ENCODE measurements at places on chromosomes 13 and 19. TPM values are rescaled to one million over a fixed set of nuclear protein-coding genes. Genes with fewer than 3 reads are reported as not detected.

Gene RNF225
- total RNA-seq: not detected

Gene SERP2
- 4.9 TPM for total RNA-seq

DNA sequence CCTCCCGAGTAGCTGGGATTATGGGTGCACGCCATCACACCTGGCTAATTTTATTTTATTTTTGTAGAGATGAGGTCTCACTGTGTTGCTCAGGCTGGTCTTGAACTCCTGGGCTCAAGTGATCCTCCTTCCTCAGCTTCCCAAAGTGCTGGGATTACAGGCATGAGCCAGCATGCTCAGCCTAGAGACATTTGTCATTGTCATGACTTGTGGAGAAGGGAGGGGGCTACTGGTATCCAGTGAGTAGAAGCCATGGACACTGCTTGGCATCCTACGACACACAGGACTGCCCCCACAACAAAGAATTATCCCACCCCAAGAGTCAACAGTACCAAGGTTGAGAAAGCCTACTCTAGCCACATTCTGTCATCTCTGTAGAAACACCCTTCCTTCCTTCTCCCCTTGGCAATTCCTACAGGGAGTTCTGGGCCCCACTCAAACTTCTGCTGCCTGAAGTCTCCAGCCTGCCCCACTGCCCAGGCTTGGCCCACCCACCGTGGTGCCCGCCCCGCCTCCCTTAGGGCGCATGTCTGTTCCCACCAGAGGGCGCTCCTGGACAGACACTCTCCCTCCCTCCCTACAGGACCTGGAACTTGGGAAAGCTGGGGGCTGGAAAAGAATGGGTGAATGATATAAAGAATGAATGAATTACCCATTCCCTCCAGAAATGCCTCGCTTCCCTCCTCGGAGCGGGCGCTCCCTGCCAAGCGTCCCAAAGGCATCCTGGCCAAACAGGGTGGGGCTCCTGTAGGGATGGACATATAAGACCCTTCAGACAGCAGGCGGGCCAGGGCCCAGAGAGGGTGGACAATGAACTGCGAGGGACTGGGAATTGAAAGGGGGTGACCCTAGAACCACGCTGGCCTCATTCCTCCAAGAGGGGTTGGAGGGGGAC lies 5.5 kb upstream of the EMP3 start:
- DNase-seq: peak; percentile 87

GRCh38 chr19:32041681-32042292 lies 303.6 kb upstream of the ZNF507 start:
- DNase-seq: peak; percentile 84

DNA sequence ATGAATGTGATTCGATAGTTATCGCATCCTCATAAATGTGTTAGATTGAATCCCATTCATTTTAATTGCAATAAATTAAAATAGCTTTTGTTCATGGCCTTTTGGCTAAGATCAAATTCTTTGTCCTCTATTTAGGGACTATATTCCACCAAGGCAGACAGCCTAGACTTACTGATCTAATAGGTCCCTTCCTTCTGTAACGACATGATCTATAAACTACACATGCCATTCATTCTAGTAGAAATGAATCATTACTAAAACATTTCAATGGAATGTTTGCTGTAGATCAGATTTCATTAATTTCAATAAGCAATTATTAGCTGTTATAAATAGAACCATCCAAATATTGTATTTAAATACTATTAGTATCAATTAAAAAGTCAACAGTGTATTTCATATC lies 526.6 kb upstream of the KLHL1 start:
- DNase-seq: no peak

DNA sequence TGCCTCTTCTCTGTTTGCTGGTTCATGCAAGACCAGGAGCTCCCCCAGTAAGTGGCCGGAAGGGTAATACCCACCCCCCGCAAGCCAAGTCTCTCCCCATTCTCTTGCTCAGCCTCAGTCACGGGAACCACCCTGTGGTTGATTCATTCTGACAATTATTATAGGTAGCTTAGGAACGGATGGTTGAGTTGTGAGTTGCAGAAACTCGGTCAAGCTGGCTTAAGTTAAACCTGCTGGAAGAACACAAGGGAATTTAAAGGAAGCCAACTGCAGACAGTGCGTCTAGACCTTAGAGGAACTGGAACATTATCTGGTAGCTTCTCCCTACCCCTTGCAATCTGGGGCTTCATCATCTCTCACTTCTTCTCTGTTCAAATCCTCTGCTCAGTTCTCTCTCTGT lies 8.9 kb downstream of the FPR1 start:
- DNase-seq: no peak

Gene CLC
- total RNA-seq: not detected

DNA sequence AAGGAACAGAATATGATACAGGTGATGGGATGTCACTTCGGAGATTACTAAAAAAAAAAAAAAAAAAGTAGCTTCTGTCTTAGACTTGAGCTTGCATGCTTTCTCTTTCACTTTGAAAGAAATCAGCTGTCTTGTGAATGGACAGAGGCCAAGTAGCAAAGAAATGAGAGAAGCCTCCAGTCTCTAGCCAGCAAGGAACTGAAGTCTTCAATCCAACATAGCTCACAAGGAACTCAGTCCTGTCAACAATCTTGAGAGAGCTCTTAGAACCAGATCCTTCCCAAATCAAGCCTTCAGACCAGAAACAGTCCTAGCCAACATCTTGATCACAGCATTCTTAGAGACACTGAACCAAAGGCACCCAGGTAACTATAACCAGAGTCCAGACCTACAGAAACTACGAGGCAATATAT lies 7.7 kb downstream of the N4BP2L2 start:
- peak; percentile 70 for DNase-seq

Gene KLK6
- total RNA-seq: not detected

Gene GRK1
- total RNA-seq: not detected

DNA sequence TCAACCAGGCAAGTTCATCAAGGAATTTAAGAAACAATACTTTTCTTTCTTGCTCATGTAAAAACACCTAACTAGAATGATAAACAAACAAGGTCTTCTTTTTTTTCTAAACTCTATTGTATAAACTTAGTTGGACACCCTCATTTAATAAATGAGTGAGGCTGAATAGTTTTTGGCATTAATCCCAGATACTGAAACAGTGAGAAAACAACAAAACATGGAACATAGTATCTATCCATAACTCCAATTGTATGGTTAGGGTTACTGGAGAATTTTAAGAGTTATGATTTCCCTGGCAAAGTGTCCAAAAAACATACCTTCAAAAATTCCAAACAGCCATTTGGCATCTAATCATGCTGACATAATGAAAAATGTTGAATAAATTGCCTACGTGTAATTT lies 5.8 kb upstream of the POMP start:
- DNase-seq: no peak

Gene SYNE4
- 1.9 TPM for total RNA-seq

GRCh38 chr19:5903056-5903623 lies 450 bp downstream of the NDUFA11 start:
- DNase-seq: no peak

Gene CADM4
- 10.3 TPM for total RNA-seq

DNA sequence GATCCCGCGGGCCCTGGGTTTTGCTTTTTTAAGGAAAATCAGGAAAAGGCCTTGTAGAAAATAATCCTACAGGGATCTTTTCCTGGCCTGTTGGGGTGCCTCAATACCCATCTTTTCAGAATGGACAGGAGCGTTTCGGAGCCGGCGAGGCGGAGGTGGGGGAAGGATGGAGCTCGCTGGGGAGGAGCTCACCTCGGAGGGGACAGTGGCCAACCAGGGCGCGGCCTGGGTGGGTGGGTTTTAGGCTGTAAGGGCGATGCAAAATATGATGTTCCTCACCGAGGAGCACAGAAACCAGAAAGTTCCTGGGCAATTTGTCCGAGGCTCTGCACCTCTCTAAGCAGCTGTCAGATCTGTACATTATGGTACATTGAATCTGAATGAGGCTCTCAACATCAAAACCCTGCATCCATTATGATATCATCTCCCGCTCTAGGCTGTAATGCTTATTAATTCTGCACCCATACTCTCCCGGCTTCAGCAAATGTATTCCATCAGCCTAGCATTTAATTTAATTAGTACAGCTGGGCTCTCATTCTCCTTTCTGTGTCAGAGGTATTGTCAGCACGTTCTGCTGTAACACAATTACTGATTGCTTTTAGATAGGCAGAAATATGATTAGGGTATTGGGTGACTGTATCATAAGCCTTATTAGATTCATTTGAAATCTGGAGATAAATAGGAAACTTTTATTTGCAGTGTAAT lies 90.3 kb upstream of the SOX1 start:
- DNase-seq: no peak

Gene FBXO27
- 1.6 TPM for total RNA-seq

Gene CLDND2
- not detected for total RNA-seq

Gene TUBA3C
- total RNA-seq: not detected

- DNase-seq: peak; percentile 53
These were observed 808 bp downstream of the SLITRK5 start for GRCh38 chr13:87671753-87672605.

Gene KIR3DL2
- total RNA-seq: not detected

Gene NOVA2
- total RNA-seq: 2.9 TPM

- no peak for DNase-seq
These were observed 146.9 kb downstream of the DCLK1 start for GRCh38 chr13:35984287-35984686.

Gene OR10H3
- not detected for total RNA-seq

- no peak for DNase-seq
These were observed 9.2 kb downstream of the FGF14 start for GRCh38 chr13:102392481-102393209.

Gene CUL4A
- 198 TPM for total RNA-seq

Gene ZNF223
- total RNA-seq: 12.1 TPM

DNA sequence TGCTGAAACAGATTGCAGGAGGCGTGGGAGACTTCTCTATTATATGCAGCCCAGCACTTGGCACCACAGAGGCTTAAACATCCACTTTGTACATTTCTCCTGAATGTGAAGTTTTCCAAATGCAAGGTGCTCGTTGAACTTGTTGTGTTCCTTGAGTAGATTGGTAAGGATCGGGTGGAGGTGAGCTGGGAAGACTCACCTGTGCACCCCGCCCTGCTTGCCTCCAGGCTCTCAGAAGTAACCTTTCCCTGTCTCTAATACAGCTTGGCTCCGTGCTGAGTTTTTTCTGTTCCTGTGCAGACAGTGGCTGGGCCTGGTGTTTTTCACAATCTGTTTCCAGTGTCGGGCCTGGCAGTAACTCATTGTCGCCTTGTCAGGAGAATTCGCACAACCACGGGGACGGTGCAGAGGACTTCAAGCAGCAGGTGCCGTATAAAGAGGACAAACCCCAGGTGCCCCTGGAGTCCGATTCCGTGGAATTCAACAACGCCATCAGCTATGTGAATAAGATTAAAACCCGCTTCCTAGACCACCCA lies 12.3 kb downstream of the SIN3B start:
- DNase-seq: no peak

Gene CGB8
- total RNA-seq: not detected

Gene APBA3
- total RNA-seq: 17.1 TPM

Gene HSH2D
- total RNA-seq: 1.1 TPM

Gene ZNF181
- 47.4 TPM for total RNA-seq

Gene ZNF208
- 8.8 TPM for total RNA-seq

DNA sequence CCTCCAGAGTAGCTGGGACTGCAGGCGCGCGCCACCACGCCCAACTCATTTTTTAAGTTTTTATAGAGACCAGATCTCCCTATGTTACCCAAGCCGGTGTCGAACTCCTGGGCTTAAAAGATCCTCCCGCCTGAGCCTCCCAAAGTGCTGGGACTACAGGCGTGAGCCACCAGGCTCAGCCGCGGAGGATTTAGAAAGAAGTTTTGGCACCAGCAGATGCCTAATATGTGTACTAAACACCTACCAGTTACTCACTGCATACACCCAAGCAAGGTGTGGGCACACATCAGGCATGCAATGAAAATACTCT lies 464 bp upstream of the ZFP14 start:
- DNase-seq: no peak

DNA sequence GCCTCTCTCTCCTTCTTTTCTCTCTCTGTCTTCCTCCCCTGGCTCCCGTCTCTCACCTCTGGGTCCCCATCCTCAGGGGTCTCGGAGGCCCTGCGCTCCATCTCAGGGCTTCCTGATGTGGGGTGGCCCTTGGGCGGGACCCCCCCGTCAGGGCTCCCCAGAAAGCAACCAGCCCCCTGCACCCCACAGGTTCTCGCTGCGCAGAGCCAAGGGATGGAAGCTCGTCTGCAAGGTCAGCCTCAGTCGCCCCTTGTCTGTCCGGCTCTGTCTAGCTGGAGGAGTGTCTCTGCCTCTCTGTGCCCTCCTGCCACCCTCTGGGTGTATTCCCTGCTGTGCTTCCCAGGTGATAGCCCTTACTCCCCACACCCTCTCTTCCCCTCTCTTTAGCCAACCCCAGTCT lies at the start of gene SBK3:
Gene SBK3 (minus strand): TSS at position 101 of the 400 bp plus-strand sequence. CDS start 0 bp downstream, at position 101.
- DNase-seq: no peak

DNA sequence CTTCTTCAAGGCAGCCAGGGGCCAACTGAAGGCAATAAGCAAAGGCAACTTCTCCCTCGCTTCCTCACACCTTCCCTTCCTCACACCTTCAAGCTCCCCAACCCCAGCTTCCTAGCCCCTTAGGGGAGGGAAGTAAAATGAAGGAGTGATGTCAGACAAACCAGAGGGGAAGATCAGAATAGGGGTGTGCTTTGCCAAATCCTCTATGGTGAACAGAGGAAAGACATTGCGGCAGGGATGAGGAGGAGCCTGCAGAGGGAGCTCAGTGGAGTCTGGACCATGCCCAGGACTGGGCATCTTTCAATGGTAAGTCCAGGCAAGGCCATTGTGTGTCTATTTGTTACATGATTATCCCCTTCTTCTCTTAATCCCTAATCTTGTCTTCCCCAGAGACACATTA lies 164.0 kb downstream of the TSHZ3 start:
- DNase-seq: no peak

Gene NFKBIB
- 8.8 TPM for total RNA-seq

- DNase-seq: peak; percentile 24
These were observed 5.2 kb upstream of the ADPRHL1 start for GRCh38 chr13:113458253-113459065.

- DNase-seq: no peak
These were observed 51.8 kb downstream of the MLLT1 start for GRCh38 chr19:6227936-6228325.

DNA sequence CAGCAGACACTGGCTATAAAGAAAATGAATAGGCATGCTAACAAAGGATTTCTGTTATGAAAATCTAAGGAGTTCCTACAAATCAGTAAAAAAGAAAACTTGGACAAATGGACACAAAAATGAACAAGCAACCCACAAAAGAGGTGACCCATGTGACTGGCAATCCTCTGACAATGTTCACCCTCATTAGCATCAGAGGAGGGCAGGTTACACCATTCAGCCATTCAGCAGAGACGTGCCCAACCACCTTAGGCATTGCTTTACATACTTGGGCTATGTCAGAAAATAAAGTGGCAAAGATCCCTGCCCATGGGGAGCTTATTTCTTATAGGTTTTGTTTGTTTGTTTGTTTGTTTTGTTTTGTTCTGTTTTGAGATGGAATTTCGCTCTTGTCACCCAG lies 46.0 kb downstream of the TNFRSF19 start:
- no peak for DNase-seq

- no peak for DNase-seq
These were observed 473.3 kb downstream of the ITGBL1 start for GRCh38 chr13:101925731-101926130.

GRCh38 chr19:57437931-57438330 lies 2.8 kb downstream of the ZNF749 start:
- no peak for DNase-seq

- no peak for DNase-seq
These were observed 342.3 kb downstream of the GPC5 start for GRCh38 chr13:91740756-91741155.

Data from tongue (tissue), 3 donors.